ENCODE measurements at places on chromosomes 5 and 9.

GRCh38 chr9:99660191-99660636, 161.5 kb upstream of the NR4A3 start:
- DNase-seq = no peak

DNA sequence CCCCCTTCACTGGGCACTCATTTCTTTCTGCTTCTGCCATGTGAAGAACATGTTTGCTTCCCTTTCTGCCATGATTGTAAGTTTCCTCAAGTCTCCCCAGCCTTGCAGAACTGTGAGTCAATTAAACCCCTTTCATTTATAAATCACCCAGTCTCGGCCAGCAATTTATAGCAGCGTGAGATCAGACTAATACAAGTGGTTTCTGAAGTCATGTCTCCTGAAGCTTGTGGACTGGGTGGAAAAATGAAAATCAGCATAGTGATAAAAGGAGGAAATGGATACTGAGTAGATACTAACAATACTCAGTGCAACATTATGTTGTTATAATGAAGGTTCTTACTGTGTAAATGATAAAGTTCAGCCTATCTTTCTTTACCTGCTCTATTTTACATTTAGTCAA, 35.1 kb downstream of the NNT start:
- no peak for DNase-seq

DNA sequence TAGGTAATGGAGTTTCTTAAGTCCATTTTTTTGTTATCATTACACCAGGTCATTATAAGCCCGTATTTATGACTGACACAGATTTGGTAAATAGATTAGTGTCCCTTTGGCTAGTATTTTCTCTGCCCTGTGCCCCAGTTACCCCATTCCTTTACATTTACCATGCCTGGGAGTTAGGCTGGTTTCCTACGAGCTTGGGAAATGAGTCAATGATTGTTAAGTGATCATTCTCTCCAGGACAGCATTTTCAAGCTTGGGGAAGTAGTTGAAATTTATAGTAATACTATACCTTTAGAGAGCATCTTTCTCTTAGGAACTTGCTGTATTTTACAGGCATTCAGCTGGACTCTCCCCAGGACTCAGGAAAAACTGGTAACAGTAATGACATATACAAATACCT, 573.1 kb downstream of the TLE4 start:
- no peak for DNase-seq

DNA sequence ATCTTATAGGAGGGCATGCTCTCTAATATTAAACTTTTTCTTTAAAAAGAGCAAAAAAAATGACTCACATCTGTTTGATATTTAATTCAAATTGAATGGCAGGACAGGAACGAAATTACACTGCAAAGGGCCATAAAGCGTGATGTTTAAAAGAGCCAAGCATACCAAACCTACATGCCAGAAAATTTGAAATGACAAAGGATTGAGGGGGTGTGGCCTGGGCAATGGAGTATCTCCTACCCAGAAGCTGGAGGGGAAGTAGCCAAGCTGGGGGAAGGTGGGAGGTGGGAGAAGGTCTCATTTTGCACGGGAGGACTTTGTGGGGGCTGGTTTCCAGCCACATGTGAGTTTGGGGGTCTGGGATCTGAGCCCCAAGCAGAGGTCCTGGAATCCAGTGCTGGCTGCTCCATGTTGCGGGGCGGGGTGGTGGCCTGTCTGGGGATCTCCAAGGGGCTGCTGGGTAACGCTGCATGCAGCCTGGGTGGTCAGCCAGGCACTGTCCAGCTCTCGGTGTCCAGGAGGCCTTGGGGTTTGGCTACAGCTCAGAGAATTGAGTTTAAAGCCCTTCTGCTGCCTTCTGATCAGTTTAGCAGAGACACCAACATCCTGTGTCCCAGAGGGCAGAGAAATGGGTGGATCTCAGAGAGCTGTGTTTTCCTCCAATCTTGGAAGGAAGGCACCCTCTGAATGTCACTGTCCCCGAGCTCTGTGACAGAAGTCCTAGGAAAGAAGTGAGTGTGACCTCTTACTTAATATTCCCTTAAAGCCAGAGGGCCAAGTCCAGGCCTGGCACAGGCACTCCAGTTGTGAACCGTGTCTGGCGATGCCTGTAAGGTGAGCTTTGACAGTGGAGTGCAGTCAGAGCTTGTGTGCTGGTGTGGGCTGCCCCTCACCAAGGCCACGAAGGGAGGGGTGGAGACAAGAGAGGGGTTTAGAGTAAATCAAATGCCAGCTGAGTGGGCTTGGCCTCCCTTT, 7.6 kb downstream of the DCANP1 start:
- no peak for DNase-seq

- no peak for DNase-seq
These were observed 275 bp downstream of the AHRR start for GRCh38 chr5:321726-322251.

DNA sequence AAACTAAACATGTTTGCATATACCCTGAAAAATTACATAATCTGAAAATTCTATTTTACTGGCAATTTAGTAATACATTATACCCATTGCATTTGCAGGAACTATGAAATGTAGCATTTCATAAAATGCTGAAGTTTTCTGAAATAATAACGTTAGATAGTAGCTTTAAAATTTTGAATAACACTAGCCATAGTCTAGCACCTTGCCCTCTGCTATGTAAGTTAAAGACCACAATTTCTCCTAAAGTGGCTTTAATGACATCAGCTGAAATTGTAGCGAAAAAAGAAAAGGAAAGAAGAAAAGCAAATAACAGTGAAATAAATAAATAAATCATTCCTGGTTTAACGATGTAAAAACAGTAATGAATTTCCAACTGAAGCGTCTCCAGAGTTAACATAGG, 172.8 kb upstream of the RASA1 start:
- no peak for DNase-seq

DNA sequence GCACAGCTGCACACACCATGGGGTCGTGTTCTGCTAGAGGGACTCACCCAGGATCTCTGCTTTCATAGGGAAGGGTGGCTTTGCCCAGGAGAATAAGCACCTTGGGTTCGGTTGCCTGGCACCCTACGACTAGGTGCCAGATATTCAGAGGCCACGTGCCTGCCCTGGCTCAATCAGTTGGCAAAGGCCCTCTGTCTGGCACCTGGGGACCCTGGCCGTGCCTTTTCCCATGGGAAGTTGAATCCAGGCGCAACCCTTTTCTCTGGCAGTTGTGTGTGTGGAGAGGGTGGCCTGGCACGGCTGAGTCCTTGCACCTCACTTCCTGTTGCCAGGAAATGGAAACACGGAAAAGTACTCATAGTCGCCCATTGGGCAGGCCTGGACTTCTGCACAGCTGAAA, 10.2 kb upstream of the ANKH start:
- no peak for DNase-seq
